ENCODE measurements at places on chromosomes 7 and 10.

DNA sequence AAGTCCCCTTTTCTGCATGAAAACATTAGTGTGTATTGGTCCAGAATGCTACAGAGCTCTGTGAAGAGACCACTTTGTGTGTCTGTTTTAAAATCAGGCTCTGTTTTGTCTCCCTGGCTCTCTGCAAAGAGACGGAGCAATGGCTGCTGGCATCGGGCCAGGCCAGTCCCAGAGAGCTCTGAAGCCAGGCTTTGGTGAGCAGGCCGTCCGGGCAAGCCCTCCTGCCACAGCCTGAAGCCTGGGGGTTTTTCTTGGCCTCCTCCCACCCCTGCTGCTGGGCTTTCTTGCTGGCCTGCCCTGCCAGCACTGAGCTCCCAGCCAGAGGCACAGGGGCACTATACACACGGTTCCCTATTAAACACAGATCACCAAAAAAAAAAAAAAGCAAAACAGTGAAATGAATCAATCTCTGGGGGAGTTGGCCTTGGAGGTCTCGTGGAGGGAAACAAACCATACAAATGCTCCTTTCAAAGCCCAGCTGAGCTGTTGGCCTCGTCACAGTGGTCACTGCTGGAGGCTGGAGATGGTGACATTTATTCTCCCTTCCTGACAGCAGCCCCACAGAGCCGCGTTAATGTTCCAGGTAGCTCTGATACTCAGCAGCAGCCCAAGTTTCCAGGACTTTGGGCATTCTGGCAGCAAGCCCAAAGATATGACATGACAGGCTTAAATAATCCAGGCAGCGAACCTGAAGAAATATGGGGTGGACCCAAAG, 237.2 kb downstream of the TCF7L2 start:
- DNase-seq, result peak; percentile 80

DNA sequence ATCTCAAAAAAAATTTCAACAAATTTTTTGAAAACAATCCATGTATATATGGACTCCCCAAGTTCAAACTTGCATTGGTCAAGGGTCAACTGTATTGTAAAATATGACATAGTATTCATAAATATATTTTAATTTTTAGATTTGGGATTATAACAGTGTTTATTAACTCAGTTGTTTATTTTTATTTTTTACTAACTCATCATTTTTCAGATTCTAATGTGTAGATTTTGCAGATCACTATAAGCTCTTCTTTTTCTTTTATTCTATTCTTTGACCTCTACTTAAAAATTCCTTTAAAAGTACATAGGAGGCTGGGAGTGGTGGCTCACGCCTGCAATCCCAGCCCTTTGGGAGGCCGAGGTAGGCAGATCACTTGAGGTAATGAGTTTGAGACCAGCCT, 8.7 kb downstream of the MEIG1 start:
- DNase-seq, result no peak

- DNase-seq, result no peak
These were observed 83.1 kb downstream of the ADARB2 start for GRCh38 chr10:1654247-1654646.

DNA sequence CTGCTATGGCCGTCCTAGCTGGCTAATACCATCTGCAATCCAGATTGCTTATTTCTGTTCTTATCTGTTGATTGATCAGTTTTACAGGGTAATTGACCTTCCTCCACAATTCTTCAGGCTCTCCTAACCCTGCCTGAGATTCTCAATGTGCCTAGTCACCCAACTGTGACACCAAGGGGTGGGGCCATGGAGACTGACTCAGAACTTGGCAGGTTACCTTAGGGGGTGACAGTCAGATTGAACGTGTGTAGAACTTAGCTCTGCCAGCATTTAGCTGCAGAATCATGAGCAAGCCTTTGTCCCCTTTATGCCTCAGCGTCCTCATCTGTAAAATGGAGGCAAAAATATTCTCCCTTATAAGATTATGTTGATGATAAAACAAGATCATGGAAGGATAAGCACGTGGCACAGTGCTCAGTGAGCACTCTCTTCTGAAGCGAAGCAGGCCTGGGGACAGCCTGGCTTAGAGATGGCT, 19.1 kb upstream of the LEP start:
- DNase-seq, result no peak

GRCh38 chr7:99943641-99944496, 14.4 kb upstream of the GJC3 start:
- no peak for DNase-seq

DNA sequence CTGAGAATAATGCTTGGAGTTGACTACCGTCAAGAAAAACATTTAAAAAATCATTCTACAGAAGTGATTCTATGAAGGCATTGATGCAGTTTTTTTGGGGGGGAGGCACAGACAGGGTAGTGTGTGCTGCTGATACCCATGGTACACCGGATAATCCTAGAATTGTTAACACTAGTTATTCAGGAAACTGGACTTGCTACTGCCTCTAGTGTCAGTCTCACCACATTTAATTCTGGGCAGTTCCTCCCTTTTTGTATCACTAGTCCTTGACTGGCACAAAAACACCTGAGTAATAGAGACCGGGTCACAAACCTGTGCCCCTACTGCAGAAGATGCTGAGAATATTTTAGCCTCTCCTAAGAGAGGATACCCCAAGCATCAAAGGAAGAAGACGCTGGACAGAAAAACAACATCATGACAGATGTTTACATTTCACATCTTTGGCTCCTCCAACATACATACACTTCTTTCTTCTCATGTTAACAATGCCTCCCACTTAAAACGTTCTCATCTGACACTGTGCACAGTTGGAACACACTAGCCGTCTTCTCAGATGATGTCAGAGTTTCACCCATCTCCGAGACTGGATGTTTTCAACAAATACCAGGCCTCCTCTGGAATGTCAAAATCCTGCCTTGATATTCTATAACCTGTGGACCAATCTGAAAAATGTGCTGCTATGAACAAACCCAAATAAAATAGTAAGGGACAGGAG, 13.1 kb upstream of the TCAF1 start:
- no peak for DNase-seq

- no peak for DNase-seq
These were observed 106.4 kb upstream of the IMMP2L start for GRCh38 chr7:111668711-111669110.

Data from body of pancreas (tissue), 4 donors.